ENCODE measurements at places on chromosomes 6 and 20. TPM values are rescaled to one million over a fixed set of nuclear protein-coding genes. Genes with fewer than 3 reads are reported as not detected.
A peak's percentile ranks its signal among the peaks of the same experiment; 100 is the strongest.

DNA sequence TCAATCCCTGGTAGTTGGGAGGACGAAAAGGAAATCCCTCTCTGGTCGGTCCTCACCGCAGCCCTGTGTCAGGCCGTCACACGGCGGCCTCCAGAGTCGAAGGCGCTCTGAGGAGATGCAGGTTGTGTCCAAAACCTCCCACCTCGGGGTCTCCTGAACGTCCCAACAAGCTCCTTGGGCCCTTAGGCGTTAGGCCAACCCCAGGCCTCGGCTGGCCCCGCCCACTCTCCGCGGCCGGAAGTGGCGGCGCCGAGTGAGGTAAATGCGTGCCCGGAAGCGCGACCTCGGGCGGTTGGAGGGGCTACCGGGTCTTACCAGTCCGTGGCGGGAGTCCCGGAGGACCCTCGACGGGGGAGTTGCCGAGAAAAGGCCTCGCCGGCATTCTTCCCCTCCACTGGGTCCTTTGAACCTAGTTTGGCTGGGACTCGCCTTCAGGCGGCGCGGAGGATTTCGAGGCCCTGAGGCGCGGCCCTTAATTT, at the start of gene TDRD6:
Gene TDRD6, plus strand, starts transcription at position 267 of the 479 bp plus-strand sequence. CDS start 244 bp downstream, outside the sequence.
- DNase-seq, result no peak

DNA sequence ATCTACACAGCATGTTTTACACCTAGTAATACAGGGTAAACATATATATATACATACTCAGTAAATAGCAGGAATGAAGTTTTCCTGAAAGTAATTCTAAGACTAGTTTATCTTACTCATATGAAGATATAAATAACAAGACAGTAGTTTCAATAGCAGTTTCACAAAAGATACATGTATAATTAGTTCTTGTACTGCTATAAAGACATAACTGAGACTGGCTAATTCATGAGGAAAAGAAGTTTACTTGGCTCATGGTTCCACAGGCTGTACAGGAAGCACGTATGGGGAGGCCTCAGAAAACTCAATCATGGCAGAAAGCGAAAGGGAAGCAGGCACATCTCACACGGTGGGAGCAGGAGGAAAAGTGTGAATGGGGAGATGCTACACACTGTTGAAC, 16.9 kb downstream of the RARS2 start:
- no peak for DNase-seq

DNA sequence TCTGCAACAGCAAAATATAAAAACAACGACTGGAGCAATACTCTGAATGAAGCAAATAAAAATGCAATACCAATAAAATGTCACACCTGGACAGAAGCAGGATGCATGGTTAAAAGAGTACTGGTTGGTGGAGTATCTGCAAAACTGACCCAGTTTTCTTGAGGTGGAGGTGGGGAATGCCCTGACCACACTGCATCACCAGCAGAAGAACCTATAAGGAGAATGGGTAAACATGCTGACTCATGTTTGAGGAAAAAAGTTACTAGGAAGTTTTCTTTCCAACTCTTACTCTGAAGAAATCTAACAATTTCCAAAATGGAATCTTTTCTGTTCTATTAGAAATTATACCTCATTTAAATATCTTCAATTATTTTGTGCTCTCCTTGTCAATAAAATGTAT, 43.6 kb downstream of the REPS1 start:
- DNase-seq, result no peak

DNA sequence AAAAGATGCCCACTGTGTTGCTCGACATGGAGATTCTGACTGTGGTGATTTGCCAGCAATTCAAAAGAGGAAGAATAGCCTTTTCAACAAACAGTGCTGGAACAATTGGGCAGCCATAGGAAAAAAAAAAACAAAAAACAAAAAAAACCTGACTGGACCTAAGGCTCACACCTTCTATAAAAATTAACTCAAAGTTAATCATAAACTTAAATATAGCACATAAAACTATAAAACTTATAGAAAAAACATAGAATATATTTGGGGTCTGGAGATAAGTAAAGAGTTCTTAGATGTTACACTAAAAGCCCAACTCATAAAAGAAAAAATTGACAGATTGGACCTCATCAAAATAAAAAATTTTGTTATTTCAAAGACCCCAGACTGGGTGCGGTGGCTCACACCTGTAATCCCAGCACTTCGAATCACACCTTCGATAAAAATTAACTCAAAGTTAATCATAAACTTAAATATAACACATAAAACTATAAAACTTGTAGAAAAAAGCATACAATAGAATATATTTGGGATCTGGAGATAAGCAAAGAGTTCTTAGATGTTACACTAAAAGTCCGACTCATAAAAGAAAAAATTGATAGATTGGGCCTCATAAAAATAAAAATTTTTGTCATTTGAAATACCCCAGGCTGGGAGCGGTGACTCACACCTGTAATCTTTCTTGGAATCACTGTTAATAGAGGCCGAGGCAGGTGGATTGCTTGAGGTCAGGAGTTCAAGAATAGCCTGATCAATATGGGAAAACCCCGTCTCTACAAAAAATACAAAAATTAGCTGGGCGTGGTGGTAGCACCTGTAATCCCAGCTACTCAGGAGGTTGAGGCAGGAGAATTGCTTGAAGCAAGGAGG, 115.6 kb upstream of the FAM83B start:
- no peak for DNase-seq

DNA sequence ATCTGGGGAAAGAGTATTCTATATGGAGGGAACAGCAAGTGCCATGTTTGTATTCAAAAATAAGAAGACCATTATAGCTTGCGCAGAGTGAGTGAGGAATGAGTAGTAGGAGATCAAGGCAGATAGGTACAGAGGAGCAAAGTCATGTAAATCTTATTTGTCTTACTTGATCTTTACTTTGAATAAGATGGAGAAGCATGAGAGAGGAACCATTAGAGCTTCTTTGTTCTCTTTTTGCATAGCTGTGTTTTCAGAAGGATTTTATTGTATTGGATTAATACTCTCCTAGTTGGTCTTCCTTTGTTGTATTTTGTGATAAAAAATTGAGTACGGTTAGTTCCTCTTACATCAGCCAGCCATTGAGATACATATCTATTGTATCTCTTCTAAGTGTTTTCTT, 88.4 kb downstream of the SCAF8 start:
- no peak for DNase-seq

Gene RAET1G
- 0.09 TPM for total RNA-seq

GRCh38 chr6:158321960-158322359, 9.7 kb downstream of the TULP4 start:
- DNase-seq, result peak; percentile 65

Gene CGA
- 4.3 TPM for total RNA-seq

- peak; percentile 86 for DNase-seq
Measured at GRCh38 chr6:11008821-11009220, 35.3 kb downstream of the ELOVL2 start.

Gene SEC23B
- total RNA-seq, result 20.6 TPM

Gene LKAAEAR1
- 0.27 TPM for total RNA-seq

Gene SPAG4
- 1.2 TPM for total RNA-seq

DNA sequence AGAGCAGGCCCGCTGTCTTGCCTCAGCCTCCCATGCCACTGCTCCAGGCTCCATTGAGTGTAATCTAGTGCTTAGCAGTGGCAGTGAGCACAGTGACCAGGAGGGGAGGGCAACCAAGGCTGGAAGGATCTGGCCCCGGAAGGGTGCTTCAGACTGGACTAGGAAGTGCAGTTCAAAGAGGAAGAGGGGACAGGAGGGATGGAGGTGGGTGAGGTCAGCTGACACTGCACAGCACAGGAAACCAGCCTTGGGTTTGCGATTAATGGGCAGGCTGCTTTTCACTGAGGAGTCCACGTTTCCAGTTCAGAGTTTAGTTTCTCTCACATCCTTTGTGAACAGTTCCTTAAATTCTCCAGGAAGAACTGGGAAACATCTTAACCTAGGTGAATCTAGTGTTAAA, 46.9 kb downstream of the CDS2 start:
- no peak for DNase-seq

Gene CDH22
- total RNA-seq, result 0.13 TPM

DNA sequence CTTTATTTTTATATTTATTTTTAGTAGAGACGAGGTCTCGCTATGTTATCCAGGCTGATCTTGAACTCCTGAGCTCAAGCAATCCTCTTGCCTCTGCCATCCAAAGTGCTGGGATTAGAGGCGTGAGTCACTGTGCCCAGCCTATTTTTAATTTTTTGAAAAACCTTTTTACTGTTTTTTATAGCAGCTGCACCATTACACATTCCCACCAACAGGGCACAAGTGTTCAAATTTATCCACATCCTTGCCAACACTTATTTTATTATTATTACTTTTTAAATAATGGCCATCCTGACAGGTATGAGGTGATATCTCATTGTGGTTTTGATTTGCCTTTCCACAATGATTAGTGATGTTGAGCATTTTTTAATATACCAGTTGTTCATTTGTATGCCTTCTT, 42.5 kb downstream of the PACSIN1 start:
- no peak for DNase-seq

DNA sequence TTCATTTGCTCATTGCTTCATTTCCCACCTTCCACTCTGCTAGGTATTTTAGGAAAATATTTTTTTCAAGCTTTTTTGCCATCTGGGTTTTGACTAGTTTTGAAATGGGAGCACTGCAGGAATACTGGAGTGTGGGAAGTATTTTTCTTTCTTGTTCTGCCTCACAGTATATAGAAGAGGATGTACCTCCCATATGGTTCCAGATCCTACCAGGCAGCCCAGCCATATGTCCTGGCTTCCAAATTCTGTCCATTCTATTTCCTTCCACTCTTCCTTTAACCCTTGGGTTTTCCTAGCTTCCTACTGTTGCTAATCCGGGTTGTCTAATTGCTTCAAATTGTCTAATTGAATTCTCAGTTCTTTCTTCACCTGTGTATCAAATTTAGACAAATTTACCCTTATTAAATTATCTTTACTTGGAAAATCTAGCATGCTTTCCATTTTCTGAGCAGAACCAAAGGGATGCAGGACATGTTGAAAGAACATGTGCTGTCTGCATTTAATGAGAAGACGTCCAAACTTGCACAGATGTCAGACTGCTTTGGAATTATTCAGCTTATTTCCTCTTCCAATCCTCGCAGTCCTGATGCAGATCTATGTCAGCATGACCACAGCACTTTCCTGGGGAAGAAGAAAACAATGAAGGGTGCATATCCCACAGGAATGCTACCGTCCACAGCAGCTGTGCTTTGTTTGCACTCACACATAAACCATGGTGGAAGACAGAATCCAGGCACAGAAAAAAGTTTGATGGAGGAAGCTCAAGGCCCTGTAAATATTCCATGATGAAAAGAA, 1273.9 kb upstream of the MAP3K7 start:
- peak; percentile 95 for DNase-seq

- DNase-seq, result peak; percentile 69
Measured at GRCh38 chr20:41382791-41383305, 16.2 kb upstream of the EMILIN3 start.

- DNase-seq, result no peak
Measured at GRCh38 chr6:128719786-128720185, 163.2 kb upstream of the LAMA2 start.

DNA sequence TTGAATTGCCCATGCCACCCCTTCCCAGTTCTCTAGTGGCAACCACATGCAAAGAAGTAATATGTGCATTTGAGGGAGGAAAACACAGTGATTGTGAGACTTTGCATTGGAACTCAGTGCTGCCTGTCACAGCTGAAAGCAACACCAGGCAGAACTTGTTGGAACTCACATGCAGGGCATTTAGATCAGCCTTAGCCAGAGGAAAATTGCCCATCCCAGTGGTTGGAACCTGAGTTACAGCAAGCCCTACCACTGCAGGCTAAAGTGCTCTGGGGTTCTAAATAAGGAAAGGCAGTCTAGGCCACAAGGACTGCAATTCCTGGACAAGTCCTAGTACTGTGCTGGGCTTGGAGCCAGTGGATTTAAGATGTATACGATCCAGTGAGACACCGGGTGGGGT, 245.3 kb upstream of the UFL1 start:
- DNase-seq, result peak; percentile 39

Gene CENPW
- total RNA-seq, result 10.0 TPM

- DNase-seq, result peak; percentile 22
Measured at GRCh38 chr6:92810913-92811312, 608.4 kb downstream of the EPHA7 start.

DNA sequence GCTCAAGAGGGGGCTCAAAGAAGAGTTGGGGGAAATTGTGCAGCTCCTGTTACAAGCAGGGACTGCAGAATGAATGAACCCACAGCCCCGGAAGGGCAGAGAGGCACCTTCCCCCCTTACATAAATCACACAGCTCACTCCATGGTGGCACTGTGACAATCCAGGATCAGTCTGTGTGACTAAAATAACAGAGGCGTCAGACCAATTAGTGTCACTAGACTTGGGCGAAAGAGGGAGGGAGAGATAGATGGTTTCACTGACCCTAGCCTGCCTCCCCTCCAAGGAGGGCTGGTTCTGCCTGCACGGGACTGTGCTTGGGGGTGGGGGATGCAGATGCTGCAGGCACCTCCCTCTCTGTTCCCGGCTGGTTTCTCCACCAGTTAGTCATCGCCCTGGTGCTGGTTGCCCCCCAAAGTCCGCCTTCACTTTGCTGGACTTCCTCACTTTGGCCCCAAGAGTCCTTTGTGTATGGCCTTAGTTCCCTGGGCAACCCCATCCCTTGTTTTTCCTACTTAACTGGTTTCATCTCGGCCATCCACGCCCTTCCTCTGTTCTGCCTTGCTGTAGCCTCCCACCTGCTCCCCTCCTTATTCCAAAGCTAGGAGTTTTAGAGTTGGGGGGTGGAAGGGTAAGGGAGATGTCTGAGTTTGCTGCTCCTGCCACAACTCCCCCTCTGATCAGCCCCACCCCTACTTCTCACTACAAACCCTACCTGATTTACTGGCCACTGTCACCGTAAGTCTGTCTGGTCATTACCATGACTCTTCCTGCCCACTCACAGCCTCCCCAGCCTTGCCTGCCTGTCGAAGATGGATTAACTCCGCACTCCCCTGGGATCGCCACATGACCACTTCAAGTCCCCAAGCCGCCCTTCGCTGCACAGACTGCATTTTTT, 17.7 kb downstream of the CCDC167 start:
- no peak for DNase-seq

- DNase-seq, result no peak
Measured at GRCh38 chr6:139970591-139970991, 596.1 kb upstream of the CITED2 start.

DNA sequence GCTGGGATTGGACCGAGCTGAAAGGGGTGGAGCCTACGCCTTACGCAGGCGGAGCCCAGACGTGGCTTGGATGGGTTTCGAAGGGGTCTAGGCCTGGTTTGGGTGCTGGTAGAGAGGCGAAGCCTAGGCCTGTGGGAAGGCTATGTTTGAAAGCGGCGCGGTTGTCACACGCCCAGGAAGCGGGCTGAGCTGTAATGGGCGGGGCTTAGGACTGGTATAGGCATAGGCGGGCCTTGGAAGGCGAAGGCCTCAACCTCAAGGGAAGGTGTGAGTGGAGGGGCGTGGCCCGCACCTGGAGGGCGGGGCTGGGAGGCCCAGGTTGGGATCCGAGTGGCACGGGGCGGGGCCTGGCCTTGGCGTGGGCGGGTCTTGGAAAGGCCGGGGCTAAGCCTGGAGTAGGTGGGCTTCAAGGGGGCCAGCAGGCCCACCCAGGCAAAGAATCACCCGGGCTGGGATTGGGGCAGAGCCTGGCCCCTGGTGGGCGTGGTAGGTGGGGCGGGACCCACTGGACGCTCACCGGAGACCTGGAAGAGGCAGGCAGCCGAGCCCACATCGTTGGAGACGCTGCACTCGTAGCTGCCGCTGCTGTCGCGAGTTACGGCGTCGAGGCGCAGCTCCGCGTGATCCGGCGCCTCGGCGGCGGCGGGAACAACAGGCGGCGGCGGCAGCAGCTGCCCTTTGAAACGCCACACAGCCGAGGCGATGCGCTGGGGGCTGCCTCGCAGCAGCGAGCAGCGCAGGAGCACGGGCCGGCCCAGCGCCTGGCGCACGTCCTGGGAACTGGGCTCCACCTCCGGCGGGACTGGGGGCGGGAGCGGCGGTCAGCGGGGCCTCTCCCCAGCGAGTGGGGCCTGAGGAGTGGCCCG, 49.0 kb downstream of the MDGA1 start:
- peak; percentile 49 for DNase-seq

Gene ATP9A
- 39.4 TPM for total RNA-seq

- peak; percentile 69 for DNase-seq
Measured at GRCh38 chr20:15759594-15759993, 813.7 kb downstream of the KIF16B start.

Measured in muscle of leg (tissue), 16 donors.